ENCODE measurements at places on chromosomes 2 and 18. TPM values are rescaled to one million over a fixed set of nuclear protein-coding genes. Genes with fewer than 3 reads are reported as not detected.

GRCh38 chr18:12515550-12515949 lies 107.8 kb downstream of the PRELID3A start:
- DNase-seq, result no peak
- H3K4me3 ChIP-seq, result no peak overlapping the region
- no peak overlapping the region for H3K27ac ChIP-seq
- H3K4me1 ChIP-seq, result no peaks in the 10 kb centered on the region
- no peaks in the 10 kb centered on the region for H3K27me3 ChIP-seq

- no peak within 1 kb of the TSS for H3K4me3 ChIP-seq
- H3K27me3 ChIP-seq, result peaks cover 19% of the 10 kb centered on the region
- no peak within 1 kb of the TSS for H3K27ac ChIP-seq
- H3K4me1 ChIP-seq, result no peaks in the 10 kb centered on the region
- H3K36me3 ChIP-seq, result no peaks in the 10 kb centered on the region
Observed at GRCh38 chr2:162243294-162243693, at the start of gene FAP. FAP (minus strand) TSS chr2:162243445; CDS start chr2:162243327, 118 bp downstream.

DNA sequence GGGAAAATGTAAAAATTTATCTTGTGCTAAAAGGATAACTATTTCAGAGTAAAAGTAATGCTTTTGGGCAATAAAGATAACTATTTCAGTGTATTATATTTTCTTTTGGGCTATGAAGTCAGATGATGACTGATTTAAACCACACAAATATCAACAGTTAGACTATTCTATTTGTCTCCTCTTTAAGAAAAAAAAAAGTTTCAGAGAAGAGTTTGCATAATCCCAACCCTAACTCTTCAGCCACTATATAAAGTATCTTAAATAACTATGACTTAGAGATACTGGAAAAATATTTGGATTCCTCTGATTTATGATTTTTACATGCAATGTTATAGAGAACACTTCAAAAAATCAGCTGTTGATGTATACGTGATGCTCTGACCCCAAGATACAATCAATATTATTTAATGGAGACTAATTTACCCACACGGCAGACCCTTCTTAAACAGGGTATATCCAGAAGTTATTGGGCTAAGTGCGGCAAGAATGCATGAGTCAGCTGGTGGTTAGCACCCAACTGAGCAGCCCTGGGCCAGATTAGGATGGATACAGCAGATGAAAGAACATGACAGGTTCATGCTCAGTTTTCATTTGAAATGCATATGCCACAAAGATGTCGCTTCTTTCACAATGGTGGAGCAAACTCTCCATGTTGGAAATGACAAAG lies 279.0 kb downstream of the AFF3 start:
- no peak overlapping the region for H3K27ac ChIP-seq
- peaks cover 16% of the 10 kb centered on the region for H3K4me1 ChIP-seq
- no peak overlapping the region for H3K4me3 ChIP-seq
- no peak for DNase-seq
- no peaks in the 10 kb centered on the region for H3K36me3 ChIP-seq

GRCh38 chr2:56128235-56128634 lies 55.6 kb upstream of the CCDC85A start:
- no peak overlapping the region for H3K4me3 ChIP-seq
- H3K4me1 ChIP-seq, result no peaks in the 10 kb centered on the region
- H3K36me3 ChIP-seq, result no peaks in the 10 kb centered on the region
- no peaks in the 10 kb centered on the region for H3K27me3 ChIP-seq
- DNase-seq, result no peak

DNA sequence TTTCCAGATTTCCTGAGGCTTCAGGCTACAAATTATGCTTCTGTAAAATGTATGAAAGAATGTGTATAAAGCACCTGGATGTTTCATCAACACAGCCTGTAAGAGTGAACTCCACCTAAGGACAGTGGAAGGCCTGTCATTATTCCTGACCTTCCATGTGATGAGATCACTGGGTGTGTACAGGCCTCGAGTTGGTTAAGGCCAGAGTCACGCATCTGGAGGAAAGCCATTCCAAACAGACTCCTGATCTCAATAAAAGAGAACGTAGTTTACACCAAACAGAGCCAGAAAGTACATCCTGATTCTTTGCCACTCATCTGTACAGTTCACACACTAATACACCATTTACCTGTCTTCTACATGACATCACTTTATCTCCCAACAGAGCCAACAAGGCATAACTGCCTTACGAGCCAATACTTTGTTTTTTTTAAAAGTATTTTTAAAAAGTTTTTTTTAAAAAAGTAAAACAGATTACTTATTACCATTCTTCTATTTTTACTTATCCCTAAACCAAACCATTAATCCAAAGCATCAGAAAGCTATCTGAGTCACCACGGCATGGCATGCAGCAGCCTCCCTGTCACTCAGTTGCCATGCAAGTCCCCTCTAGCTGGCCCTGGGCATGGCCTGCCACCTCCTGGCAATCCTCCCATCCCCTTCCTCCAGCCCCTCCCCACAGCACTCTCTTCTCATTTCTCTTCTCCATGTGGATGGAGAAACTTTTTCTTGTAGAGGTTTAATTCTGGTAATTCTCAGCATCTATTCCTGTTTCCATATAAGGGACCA lies 78.8 kb upstream of the TFCP2L1 start:
- no peaks in the 10 kb centered on the region for H3K27me3 ChIP-seq
- no peak overlapping the region for H3K4me3 ChIP-seq
- peaks cover 11% of the 10 kb centered on the region for H3K4me1 ChIP-seq
- peaks cover 14% of the 10 kb centered on the region for H3K36me3 ChIP-seq

DNA sequence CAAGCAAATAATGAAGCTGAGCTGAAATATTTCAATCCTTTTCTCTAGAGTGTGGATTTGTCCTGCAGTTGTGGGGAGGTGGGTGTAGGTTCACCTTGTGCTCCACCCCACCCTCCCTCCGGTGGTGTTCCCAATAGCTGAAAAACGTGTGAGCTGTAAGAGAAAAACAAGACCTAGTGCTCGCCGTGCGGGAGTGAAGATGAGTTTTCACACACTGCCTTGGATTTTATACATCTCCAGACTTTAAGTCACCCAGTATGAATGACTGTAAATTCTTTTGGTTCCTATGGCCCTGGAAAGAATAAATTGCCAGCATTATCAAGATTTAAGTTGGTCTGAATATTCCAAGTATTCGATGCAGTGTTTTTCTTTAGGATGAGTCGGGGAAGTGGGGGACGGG lies 1.9 kb upstream of the SOX11 start:
- peaks cover 54% of the 10 kb centered on the region for H3K27me3 ChIP-seq
- H3K36me3 ChIP-seq, result peaks cover 7% of the 10 kb centered on the region
- H3K27ac ChIP-seq, result no peak overlapping the region
- no peak overlapping the region for H3K4me3 ChIP-seq
- H3K4me1 ChIP-seq, result peaks cover 11% of the 10 kb centered on the region
- DNase-seq, result no peak

DNA sequence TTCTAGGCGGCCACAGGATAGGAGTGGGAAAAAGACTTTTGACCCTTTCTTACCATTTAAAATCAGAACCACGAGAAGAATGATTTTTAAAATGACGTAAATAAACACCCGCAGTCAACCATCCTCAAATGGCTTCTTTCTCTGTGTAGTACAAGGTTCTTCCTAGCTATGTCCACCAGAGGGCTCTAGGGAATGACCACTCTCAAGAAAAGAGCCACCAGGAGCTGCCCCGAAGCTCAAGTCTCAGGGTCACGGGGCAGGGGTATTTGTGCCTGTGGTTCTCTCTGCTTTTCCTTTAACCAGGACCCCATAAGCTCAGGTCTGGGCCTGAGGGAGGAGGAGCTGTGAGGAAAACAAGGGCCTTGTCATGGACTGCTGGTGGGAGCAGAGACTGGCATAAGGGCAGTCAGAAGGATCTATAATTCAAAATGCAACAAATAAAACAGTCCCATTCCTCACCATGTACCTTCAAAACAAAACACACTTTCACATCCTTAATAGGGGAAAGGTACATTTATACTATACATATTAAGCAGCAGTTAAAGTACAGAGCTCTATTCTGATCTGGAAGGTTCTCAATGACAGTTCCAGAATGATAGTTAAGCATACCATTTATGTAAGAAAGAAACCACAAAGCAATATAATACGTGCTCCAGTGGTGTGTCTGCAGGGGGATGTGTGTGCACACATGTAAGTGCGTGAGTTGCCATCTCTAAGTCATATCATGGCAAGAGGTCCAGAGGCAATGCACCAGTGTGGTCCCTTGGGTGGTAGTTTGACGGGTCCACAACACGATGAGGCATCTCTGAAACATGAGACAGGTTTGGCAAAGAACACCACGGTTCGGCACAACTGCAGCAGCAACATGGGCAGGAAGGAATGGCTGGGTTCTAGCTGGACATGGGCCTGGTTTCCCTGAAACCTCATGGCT lies 18.6 kb downstream of the LYPD1 start:
- H3K27ac ChIP-seq, result no peak overlapping the region
- H3K4me3 ChIP-seq, result no peak overlapping the region
- peaks cover 2% of the 10 kb centered on the region for H3K36me3 ChIP-seq
- no peak for DNase-seq
- H3K4me1 ChIP-seq, result no peaks in the 10 kb centered on the region

DNA sequence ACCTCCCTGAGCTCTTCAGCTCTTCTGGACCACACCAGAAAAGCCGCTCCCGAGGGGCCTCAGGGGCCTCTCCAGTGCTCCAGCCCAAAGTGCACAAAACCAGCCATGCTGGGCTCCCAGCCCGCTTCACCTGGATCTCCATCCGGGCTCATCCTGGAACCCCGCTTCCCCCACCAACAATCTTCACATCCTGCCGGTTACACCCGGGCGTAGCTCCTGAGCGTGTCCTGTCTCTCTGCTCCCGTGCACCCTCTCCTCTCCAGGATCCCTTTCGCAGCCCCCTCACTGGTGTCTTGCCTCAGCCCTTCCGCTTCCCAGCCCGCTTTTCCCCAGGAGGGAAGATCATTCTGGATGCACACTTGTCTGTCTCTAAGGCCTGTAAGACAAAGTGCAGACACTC lies 123.7 kb upstream of the GLI2 start:
- H3K4me1 ChIP-seq, result no peaks in the 10 kb centered on the region
- H3K4me3 ChIP-seq, result no peak overlapping the region

GRCh38 chr2:101775092-101775491 lies 77.6 kb downstream of the MAP4K4 start:
- H3K4me3 ChIP-seq, result no peak overlapping the region
- no peaks in the 10 kb centered on the region for H3K27me3 ChIP-seq
- H3K4me1 ChIP-seq, result peaks cover 84% of the 10 kb centered on the region

DNA sequence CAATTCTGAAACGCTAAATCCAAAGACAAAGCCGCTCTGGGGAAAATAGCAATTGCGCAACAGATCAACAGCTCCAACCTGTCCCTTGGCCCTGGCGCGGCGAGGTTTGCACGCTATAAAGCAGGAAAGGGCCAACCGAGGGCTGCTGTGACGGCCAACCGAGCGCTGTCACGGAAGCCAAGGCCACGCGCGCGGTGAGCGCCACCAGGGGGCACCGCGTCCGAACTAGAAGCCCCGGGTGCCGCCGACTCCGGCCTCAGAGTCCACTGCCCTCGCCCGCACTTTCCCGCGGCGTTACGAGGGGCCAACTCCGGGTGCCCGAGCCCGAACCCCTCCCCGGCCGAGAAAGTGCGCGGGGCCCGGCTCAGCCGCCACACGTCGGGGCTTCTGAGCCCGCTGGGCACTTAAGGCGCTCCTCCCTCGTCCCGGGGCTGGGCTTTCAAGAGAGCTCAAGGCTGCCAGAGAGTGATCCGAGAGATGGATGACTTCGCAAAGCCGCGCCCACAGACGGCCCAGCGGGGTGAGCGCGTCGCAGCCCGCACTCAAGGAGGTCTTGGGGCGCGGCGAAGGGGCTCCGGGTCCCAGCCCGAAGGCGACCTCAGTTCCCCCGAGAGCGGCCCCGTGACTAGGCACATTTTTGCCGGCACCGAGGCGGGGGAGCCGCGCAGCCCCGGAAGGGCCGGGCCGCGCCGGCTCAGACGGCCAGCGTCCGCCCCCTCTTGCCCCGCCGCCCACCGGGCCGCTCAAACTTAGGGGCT lies 897 bp downstream of the NFE2L2 start:
- peak; percentile 96 for DNase-seq
- H3K36me3 ChIP-seq, result peaks cover 27% of the 10 kb centered on the region
- peak overlapping the region; percentile 95 for H3K4me3 ChIP-seq
- H3K4me1 ChIP-seq, result peaks cover 65% of the 10 kb centered on the region
- H3K27ac ChIP-seq, result peak overlapping the region; percentile 100

DNA sequence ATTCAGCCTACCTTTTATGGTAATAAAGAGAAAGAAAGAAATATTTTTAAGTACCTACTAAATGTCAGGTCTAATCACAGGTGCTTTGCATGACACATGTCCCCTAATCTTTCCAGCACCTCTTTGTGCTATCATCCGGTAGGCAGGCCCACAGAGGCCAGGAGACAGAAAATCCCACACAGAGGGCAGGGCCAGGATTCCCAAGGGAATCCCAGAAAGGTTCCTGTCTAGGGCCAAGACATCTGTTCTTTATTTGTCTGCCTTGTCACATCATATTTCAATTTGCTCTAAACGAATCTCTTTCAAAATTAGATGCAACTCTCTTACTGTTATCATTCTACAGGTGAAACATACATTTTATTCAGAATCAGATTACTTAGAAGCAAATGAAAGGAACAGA lies 676.1 kb upstream of the GYPC start:
- H3K27me3 ChIP-seq, result no peaks in the 10 kb centered on the region
- no peaks in the 10 kb centered on the region for H3K4me1 ChIP-seq
- no peak overlapping the region for H3K4me3 ChIP-seq
- H3K27ac ChIP-seq, result no peak overlapping the region
- no peak for DNase-seq
- H3K36me3 ChIP-seq, result no peaks in the 10 kb centered on the region

DNA sequence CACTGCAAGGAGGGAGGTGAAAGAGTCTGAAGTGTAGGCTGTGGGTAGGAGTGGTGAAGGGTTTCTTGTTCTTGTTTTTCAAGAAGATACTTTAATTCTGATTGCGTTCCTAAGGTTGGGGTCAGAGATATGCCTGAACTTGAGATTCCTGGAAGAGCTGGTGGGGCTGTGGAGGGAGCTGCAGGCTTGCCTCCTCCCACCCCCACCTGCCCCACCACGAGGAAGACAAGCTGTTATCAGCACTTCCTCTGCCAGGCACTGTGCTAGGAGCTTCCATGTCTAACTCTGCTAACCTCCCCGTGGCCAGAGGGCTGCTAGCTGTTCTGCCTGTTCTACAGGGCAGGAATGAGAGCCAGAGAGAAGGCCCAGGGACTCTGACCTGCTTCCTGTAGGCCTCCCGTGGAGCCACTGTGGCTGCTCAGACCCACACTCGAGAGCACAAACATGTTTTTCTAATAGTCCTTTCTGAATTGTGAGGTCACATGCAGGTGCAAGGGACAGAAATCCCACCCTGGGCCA lies 13.7 kb downstream of the ANKRD23 start:
- H3K27me3 ChIP-seq, result no peaks in the 10 kb centered on the region
- no peak overlapping the region for H3K4me3 ChIP-seq
- H3K27ac ChIP-seq, result peak overlapping the region; percentile 74
- H3K4me1 ChIP-seq, result no peaks in the 10 kb centered on the region

GRCh38 chr2:54897420-54898310 lies 152.6 kb downstream of the RTN4 start:
- peaks cover 17% of the 10 kb centered on the region for H3K4me1 ChIP-seq
- H3K4me3 ChIP-seq, result peak overlapping the region; percentile 78
- H3K27ac ChIP-seq, result peak overlapping the region; percentile 31
- H3K36me3 ChIP-seq, result no peaks in the 10 kb centered on the region
- H3K27me3 ChIP-seq, result no peaks in the 10 kb centered on the region
- DNase-seq, result peak; percentile 24

- H3K27ac ChIP-seq, result no peak overlapping the region
- H3K4me3 ChIP-seq, result no peak overlapping the region
- no peaks in the 10 kb centered on the region for H3K36me3 ChIP-seq
- no peaks in the 10 kb centered on the region for H3K4me1 ChIP-seq
Observed at GRCh38 chr2:196431957-196432356, 207.6 kb upstream of the CCDC150 start.

GRCh38 chr2:224143526-224143925 lies 104.4 kb upstream of the SERPINE2 start:
- H3K4me1 ChIP-seq, result no peaks in the 10 kb centered on the region
- H3K27ac ChIP-seq, result no peak overlapping the region
- DNase-seq, result no peak
- no peak overlapping the region for H3K4me3 ChIP-seq
- peaks cover 27% of the 10 kb centered on the region for H3K27me3 ChIP-seq

The GPD2 gene
- 20.0 TPM for total RNA-seq

The POTEE gene
- total RNA-seq, result 0.32 TPM

The DHRS9 gene
- total RNA-seq, result 6.3 TPM

The UPP2 gene
- total RNA-seq, result not detected
